Endothelial cell (in vitro differentiated cells): ENCODE measurements at places on chromosomes 3 and 15.

- H3K4me3 ChIP-seq, result no peak overlapping the region
- peaks cover 3% of the 10 kb centered on the region for H3K4me1 ChIP-seq
- H3K36me3 ChIP-seq, result peaks cover 4% of the 10 kb centered on the region
- no peak for DNase-seq
- peaks cover 7% of the 10 kb centered on the region for H3K27me3 ChIP-seq
Measured at GRCh38 chr15:70192490-70192889, 94.8 kb upstream of the TLE3 start.

DNA sequence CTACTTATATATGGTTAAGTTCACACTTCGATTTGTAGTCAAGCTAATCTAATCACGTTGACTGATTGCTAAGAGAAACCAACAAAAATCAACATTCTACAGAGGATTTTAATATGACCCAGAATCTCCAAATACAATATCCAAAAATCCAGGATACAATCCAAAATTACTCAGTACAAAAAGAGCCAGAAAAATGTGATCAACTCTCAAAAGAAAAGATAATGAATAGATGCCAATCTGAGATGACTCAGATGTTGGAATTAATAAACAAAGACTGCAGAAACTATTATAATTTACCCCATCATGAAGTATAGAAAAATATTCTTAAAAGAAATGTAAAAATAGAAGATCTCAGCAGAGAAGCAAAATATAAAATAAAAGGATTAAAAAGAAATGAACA, 22.3 kb downstream of the HACL1 start:
- no peak for DNase-seq
- peaks cover 1% of the 10 kb centered on the region for H3K27me3 ChIP-seq
- no peak overlapping the region for H3K4me3 ChIP-seq
- H3K4me1 ChIP-seq, result no peaks in the 10 kb centered on the region
- no peak overlapping the region for H3K27ac ChIP-seq

DNA sequence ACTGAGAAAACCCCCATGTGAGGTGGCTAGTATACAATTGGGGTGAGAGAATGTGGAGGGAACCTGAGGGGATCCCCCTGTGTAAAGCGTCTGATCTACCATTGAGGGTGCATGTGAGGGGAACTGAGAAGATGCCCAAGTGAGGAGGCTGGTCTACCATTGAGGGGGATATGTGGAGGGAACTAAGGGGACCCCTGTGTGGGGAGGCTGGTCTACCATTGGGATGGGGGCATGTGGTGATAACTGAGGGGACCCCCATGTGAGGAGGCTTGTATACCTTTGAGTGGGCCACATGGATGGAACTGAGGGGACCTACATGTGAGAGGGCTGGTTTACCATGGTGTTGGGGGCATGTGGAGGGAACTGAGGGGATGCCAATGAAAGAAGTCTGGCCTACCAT, 160.8 kb downstream of the FBLN2 start:
- peaks cover 53% of the 10 kb centered on the region for H3K27me3 ChIP-seq
- H3K27ac ChIP-seq, result no peak overlapping the region
- no peak for DNase-seq
- H3K4me1 ChIP-seq, result no peaks in the 10 kb centered on the region
- H3K4me3 ChIP-seq, result no peak overlapping the region
- H3K36me3 ChIP-seq, result peaks cover 71% of the 10 kb centered on the region

- peak overlapping the region; percentile 97 for H3K27ac ChIP-seq
- H3K27me3 ChIP-seq, result peaks cover 17% of the 10 kb centered on the region
- H3K4me3 ChIP-seq, result peak overlapping the region; percentile 99
- DNase-seq, result peak; percentile 43
- H3K4me1 ChIP-seq, result peaks cover 36% of the 10 kb centered on the region
Measured at GRCh38 chr3:185823078-185824044, 1.5 kb downstream of the IGF2BP2 start.

DNA sequence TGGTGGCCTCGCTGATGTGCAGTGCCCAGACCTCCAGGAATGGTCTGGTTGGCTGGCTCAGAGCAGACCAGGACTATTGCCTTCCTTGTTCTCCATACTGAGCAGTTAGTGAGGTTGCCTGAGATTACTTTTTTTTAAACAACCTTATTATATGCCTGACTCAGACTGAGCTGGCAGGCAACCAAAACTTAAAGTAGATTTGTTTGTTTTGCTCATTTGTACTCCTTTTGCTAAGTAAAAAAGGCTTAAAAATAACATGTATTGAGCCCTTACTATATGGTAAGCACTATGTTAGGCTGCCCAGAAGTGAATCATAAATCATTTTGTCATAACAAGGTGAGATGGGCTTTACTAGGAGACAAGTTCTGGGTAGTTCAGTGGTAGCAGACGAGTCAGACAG, 92.4 kb downstream of the GHSR start:
- peaks cover 8% of the 10 kb centered on the region for H3K27me3 ChIP-seq
- H3K36me3 ChIP-seq, result peaks cover 37% of the 10 kb centered on the region
- no peak overlapping the region for H3K4me3 ChIP-seq
- H3K27ac ChIP-seq, result no peak overlapping the region
- DNase-seq, result no peak
- no peaks in the 10 kb centered on the region for H3K4me1 ChIP-seq

- no peaks in the 10 kb centered on the region for H3K27me3 ChIP-seq
- H3K27ac ChIP-seq, result no peak overlapping the region
- no peak for DNase-seq
- H3K36me3 ChIP-seq, result no peaks in the 10 kb centered on the region
- no peaks in the 10 kb centered on the region for H3K4me1 ChIP-seq
Measured at GRCh38 chr3:36097209-36097608, 283.1 kb upstream of the STAC start.

GRCh38 chr15:48795901-48796300, 15.0 kb downstream of the CEP152 start:
- H3K36me3 ChIP-seq, result no peaks in the 10 kb centered on the region
- DNase-seq, result no peak
- no peak overlapping the region for H3K4me3 ChIP-seq
- H3K27me3 ChIP-seq, result no peaks in the 10 kb centered on the region

DNA sequence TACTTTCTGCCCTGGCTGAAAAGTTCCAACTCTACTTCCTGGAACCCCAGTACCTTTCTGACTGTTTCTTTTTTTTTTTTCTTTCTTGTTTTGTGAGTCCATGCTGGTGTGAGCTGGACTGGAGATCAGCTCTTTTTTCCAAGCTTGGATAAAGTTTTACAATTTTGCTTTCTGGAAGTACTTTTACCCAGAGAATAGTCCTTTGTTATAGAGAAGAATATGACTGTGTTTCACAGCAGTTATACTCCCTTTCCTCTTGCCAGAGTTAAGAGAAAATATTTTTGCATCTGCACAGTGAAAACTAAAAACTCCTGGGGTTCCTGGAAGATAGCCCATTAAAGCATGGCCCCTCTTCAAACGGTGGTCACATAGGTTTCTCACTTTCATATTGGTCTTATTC, 1100.6 kb downstream of the OTOL1 start:
- H3K36me3 ChIP-seq, result no peaks in the 10 kb centered on the region
- H3K27me3 ChIP-seq, result no peaks in the 10 kb centered on the region
- peaks cover 3% of the 10 kb centered on the region for H3K4me1 ChIP-seq
- no peak for DNase-seq
- no peak overlapping the region for H3K27ac ChIP-seq

- no peak overlapping the region for H3K4me3 ChIP-seq
- no peaks in the 10 kb centered on the region for H3K36me3 ChIP-seq
- H3K4me1 ChIP-seq, result no peaks in the 10 kb centered on the region
- no peak for DNase-seq
- peaks cover 2% of the 10 kb centered on the region for H3K27me3 ChIP-seq
Measured at GRCh38 chr3:54053211-54053610, 69.1 kb upstream of the CACNA2D3 start.

GRCh38 chr3:170296703-170297102, 60.8 kb upstream of the SKIL start:
- H3K4me3 ChIP-seq, result no peak overlapping the region
- H3K4me1 ChIP-seq, result no peaks in the 10 kb centered on the region
- no peak for DNase-seq
- peaks cover 3% of the 10 kb centered on the region for H3K36me3 ChIP-seq
- H3K27me3 ChIP-seq, result no peaks in the 10 kb centered on the region

DNA sequence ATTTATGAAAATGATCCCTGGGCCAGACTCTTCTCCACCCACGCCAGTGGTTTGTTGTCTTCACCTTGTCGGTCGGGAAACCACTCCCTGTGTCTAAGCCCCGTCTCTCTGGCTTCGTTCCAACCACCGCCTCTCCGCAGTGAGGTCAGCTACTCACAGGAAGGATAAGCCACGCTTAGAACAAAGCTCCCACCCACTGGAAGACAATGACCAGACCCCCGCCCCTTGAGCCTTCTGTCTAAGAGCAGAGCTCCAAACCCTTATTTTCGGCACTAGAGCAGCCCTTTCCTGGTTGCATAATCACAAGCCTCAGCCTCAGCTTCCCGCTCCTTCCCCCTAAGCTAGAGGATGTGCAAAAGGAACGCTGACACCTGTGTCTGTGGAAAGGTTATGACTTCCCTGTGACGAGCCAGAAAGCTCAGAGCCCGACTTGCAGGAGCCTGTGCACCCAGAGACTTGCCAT, 114.9 kb upstream of the MEF2A start:
- no peaks in the 10 kb centered on the region for H3K36me3 ChIP-seq
- H3K4me3 ChIP-seq, result no peak overlapping the region
- H3K27me3 ChIP-seq, result peaks cover 3% of the 10 kb centered on the region
- no peak for DNase-seq
- H3K4me1 ChIP-seq, result peaks cover 13% of the 10 kb centered on the region

GRCh38 chr3:114874522-114874971, 272.5 kb downstream of the ZBTB20 start:
- peaks cover 12% of the 10 kb centered on the region for H3K4me1 ChIP-seq
- H3K27ac ChIP-seq, result no peak overlapping the region
- H3K27me3 ChIP-seq, result no peaks in the 10 kb centered on the region
- no peak for DNase-seq

- no peak overlapping the region for H3K4me3 ChIP-seq
- peaks cover 12% of the 10 kb centered on the region for H3K4me1 ChIP-seq
- peaks cover 4% of the 10 kb centered on the region for H3K27me3 ChIP-seq
Measured at GRCh38 chr3:115666920-115667737, 43.8 kb downstream of the GAP43 start.

- DNase-seq, result no peak
- peaks cover 16% of the 10 kb centered on the region for H3K4me1 ChIP-seq
- peaks cover 1% of the 10 kb centered on the region for H3K27me3 ChIP-seq
- no peak overlapping the region for H3K27ac ChIP-seq
- no peaks in the 10 kb centered on the region for H3K36me3 ChIP-seq
Measured at GRCh38 chr3:120791010-120791409, 48.5 kb downstream of the GTF2E1 start.

- H3K27ac ChIP-seq, result no peak overlapping the region
- peaks cover 2% of the 10 kb centered on the region for H3K27me3 ChIP-seq
- H3K4me3 ChIP-seq, result no peak overlapping the region
- H3K36me3 ChIP-seq, result peaks cover 4% of the 10 kb centered on the region
- H3K4me1 ChIP-seq, result peaks cover 16% of the 10 kb centered on the region
Measured at GRCh38 chr3:4855676-4856075, 123.6 kb upstream of the BHLHE40 start.

DNA sequence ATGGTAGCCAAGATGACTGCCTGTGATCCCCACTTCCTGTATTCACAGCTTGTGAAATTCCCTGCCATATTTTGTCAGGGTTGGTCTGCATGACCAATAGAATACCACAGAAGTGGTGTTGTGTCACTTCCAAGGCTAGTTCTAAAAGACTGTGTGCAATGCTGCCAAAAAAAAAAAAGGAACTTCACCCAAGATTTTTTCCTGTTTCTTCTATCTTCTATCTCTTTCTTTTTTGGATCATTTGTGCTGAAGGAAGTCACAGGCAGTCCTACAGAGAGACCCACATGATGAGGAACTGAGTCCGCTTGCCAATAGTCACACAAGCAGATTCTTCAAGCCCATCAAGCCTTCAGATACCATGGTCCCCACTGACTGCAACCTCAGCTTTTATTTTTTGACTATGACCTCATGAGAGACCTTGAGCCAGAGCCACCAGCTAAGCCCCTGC, 18.1 kb upstream of the RAF1 start:
- H3K4me1 ChIP-seq, result peaks cover 3% of the 10 kb centered on the region
- peaks cover 4% of the 10 kb centered on the region for H3K27me3 ChIP-seq
- no peaks in the 10 kb centered on the region for H3K36me3 ChIP-seq
- no peak for DNase-seq
- no peak overlapping the region for H3K27ac ChIP-seq

GRCh38 chr3:128824132-128824850, 55.1 kb upstream of the ACAD9 start:
- no peak overlapping the region for H3K27ac ChIP-seq
- H3K27me3 ChIP-seq, result no peaks in the 10 kb centered on the region
- H3K4me3 ChIP-seq, result no peak overlapping the region
- no peak for DNase-seq
- peaks cover 14% of the 10 kb centered on the region for H3K4me1 ChIP-seq

GRCh38 chr15:72331021-72331420, 11.1 kb upstream of the CELF6 start:
- DNase-seq, result no peak
- H3K27ac ChIP-seq, result no peak overlapping the region
- no peak overlapping the region for H3K4me3 ChIP-seq
